Placental pericyte (primary cell): ENCODE measurements at places on chromosomes 4 and X. TPM values are rescaled to one million over a fixed set of nuclear protein-coding genes. Genes with fewer than 3 reads are reported as not detected.

Gene PRDM8
- 9.6 and 29.3 TPM in 2 replicates for total RNA-seq

Gene IGSF1
- 0.29 and 0.44 TPM in 2 replicates for total RNA-seq

Gene FRG2
- not detected in 2 replicates for total RNA-seq

Gene FOXO4
- total RNA-seq, result 3.1 and 5.3 TPM in 2 replicates

Gene BEX1
- total RNA-seq, result 9.0 TPM in 1 of 2 replicates, not detected in the other

Gene MAGEB2
- 2.4 TPM in 1 of 2 replicates, not detected in the other for total RNA-seq

Gene DHRSX
- 27.6 and 46.6 TPM in 2 replicates for total RNA-seq

Gene DUSP9
- total RNA-seq, result under 0.01 and 0.14 TPM in 2 replicates
